ENCODE measurements at places on chromosomes 16 and 17.

GRCh38 chr16:56237451-56237930 is 46.2 kb downstream of the GNAO1 start:
- peak; percentile 50 for DNase-seq

GRCh38 chr17:68843522-68843921 is 111.7 kb downstream of the ABCA8 start:
- DNase-seq, result no peak

DNA sequence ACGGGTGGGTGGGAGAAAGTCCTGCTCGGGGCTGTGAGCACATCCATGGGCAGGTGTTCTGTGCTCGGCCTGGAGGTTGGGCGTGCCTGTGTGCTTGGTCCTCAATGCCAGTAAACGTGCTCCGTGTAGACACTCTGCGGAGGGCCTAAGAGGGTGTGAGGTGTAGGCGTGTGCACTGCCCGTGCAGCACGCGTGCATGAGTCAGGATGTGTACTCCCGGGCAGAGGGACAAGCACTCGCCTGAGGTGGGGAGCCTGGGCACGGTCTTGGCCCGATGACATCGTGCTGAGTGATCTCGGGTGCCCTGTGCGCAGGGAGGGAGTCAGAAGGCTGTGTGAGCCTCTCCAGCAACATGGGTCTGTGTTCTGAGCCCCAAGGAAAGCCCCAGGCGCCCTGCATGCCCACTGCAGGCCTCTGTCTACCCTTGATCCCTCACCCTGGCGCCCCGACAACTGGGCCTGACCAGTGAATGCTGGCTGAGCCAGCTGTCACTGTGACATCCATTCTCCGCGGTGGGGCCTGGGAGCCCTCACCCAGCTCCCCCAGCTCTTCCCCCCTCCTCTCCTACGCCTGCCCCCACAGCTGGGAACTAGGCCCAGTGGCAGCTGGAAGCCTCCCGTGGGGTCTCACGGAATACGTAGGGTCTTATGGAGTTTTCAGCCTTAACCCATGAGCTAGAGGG is 23.5 kb upstream of the NXPH3 start:
- no peak for DNase-seq

- DNase-seq, result no peak
Measured at GRCh38 chr17:82001571-82002056, 21.1 kb downstream of the CENPX start.

DNA sequence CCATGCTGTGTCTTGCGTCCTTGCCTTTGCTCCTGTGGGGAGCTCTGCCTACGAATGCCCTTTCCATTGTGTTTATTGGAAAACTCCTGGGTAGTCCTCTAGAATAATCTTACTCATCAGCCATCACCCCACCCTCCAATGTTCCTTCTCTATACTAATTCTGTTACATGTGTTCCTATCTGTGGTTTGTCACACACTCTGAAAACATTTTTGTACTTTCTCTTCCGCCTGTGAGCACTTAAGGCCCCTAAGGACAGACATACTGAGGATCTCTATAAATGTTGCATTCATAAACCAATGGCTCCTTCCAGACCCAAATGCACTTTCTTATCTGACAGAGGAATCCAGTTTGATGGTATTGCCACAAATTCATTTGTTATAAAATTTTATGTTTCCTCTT is 53.9 kb upstream of the MON1B start:
- no peak for DNase-seq

DNA sequence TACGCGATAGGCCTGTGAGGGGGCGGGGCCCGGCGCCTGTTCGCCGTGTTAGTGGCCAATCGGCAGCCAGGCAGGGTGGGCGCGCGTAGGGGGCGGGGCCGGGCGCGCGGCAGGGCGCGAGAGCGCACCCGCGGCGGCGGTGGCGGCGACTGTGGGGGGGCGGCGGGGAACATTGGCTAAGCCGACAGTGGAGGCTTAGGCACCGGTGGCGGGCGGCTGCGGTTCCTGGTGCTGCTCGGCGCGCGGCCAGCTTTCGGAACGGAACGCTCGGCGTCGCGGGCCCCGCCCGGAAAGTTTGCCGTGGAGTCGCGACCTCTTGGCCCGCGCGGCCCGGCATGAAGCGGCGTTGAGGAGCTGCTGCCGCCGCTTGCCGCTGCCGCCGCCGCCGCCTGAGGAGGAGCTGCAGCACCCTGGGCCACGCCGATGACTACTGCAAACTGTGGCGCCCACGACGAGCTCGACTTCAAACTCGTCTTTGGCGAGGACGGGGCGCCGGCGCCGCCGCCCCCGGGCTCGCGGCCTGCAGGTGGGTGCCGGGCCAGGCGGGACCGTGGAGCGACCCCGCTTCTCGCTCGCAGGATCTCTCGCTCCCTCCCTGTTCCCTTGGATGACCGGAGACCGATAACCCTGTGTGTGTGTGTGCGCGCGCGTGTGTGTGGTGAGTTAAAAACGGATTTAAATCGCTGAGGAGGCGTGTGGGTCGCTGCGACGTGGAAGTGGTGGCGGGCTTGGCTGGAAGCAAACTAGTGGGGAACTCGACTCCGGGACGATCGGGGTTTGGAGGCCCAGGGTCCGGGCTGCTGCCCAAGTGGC is at the start of gene NFATC3:
NFATC3 (plus strand) TSS at position 112 of the 813 bp plus-strand sequence; CDS start at position 424, 312 bp downstream.
- peak; percentile 91 for DNase-seq

- DNase-seq, result no peak
Measured at GRCh38 chr16:75913958-75914357, 187.7 kb upstream of the CPHXL start.

GRCh38 chr16:64352246-64352645 is 769.6 kb downstream of the CDH11 start:
- no peak for DNase-seq

DNA sequence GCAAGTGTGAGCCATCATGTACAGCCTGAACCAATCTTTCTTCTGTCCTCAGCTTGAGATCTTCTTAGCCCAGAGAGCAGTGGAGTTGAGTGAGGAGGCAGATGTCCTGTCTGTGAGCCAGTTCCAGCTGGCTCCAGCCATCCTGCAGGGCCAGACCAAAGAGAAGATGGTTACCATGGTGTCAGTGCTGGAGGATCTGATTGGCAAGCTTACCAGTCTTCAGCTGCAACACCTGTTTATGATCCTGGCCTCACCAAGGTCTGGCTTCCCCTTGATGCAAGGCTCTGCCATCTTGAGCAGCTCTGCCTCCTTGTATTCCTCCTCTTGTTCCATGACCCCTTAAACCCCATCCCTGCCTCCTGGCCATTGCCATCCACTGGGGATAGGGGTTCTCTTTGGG is 9.6 kb downstream of the CDK5RAP3 start:
- no peak for DNase-seq

DNA sequence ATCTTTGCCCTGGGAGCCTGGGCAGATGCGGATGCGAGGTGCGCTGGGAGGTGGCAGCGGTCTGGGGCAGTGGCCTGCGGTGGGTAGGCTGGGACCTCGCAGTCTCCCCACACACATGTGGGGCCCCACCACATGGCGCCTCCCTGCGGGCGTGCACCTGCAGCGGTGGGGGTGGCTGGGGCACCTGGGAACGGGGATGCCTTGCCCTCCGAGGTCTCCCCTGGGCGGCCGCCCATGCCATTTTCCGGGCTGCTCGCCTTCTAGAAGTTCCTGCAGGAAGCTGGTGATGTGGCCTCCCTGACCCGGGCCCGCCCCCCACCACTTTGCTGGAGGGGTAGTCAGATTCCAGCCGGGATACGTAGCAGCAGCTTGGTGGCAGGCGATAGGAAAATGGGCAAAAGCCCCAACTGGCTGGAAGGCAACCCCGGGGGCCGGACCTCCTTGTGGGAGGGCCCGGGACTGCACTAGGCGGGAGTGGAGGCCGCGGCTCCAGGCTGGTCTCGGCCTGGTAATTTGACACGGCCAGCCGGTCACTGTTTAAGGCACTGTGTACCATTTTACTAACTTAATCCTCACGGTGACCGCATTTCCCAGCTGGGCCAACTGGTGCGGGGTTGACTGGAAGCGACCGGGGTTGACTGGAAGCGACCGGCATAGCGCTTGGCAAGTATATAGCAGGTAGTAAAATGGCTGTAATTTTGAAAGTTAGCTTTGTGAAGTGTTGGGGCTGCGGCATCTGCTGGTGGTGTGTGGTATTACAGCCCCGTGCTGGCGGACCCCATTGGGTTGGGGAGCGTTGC is 38.5 kb downstream of the IGF2BP1 start:
- peak; percentile 41 for DNase-seq

GRCh38 chr17:20999044-20999573 is 43.7 kb downstream of the USP22 start:
- DNase-seq, result peak; percentile 8

DNA sequence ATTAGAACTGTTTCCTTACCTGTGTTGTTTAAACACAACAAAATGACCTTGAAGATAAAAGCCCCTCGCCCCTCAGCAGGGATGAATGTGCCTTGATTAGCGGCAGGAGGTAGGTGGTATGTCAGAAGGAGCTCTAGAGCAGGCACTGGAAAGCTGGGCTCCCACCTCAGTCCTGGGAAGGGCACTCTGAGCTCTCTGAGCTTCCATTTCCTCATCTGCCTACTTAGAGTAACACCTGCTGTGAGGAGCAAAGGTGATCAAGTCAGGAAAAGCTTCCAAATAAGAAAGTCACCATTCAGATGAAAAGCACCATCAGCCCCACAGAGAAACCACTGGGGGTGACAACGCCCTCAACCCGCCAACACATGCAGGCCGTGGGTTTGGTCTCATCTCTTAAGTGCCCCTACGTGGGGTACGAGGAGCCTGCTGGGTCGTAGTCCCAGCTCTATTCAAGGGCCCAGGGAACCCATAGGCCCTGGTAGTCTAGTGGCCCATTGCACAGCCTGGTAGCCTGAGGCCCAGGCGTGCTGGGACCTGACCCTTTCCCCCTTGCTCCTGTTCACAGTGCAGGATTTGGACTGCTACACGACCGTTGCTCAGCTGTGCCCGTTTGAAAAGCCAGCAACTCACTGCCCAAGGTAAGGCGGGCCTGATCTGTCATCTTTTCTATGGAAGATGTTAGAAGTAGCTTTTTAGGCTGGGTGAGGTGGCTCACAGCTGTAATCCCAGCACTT is 57.3 kb downstream of the CRISPLD2 start:
- no peak for DNase-seq

DNA sequence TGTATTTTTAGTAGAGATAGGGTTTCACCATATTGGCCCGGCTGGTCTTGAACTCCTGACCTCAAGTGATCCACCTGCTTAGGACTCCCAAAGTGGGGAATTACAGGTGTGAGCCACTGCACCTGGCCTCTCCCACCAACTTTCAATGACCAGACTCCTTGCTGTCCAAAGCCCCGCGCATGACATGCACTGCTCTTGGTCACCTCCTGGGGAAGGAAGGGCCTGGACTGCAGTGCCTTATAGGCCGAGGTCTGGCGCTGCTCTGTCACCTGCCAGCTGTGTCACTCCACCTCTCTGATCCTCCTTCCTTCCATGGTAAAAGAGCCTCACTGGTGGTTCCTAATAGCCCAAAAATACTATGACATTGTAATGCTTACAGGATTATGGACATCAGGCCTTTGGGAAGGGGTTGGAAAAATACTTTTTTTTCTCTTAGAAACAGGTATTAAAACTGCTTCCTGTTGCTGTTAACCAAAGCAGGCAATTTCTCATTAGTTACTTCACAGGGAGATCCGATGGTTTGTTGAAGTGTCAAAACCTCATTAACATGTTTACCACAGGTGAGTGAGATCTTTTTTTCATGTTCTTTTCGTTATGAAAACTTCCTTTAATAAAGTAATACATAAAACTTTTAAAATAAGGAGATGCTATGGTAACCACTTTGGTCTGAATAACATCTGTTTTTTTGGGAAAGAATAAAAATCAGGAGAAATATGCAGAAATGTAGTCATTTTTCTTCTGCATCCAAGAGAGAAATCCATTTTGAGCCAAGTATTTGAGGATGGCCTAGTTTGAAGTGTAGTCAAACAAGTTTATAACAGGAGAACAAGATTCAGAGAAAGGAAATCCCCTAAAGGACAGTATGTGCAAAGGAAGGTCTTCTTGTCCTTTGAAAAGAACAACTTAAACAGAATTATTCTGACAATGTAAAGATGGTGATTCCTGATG is 35.5 kb downstream of the GRB7 start:
- no peak for DNase-seq

Measured in stromal cell of bone marrow (primary cell).